Heart right ventricle (tissue), 16 donors: ENCODE measurements at places on chromosomes 6 and 20. TPM values are rescaled to one million over a fixed set of nuclear protein-coding genes. Genes with fewer than 3 reads are reported as not detected.

SLC13A3 gene
- 0.65 TPM for total RNA-seq

EIF6 gene
- total RNA-seq, result 39.2 TPM

TGM6 gene
- not detected for total RNA-seq

PSORS1C2 gene
- total RNA-seq, result not detected

SLC17A2 gene
- total RNA-seq, result not detected

ANKRD66 gene
- not detected for total RNA-seq

LHFPL5 gene
- not detected for total RNA-seq

RBM39 gene
- 136 TPM for total RNA-seq

IP6K3 gene
- 25.3 TPM for total RNA-seq

PACSIN1 gene
- total RNA-seq, result 7.1 TPM

LCA5 gene
- total RNA-seq, result 1.4 TPM

- H3K27ac ChIP-seq, result no peak overlapping the region
- no peaks in the 10 kb centered on the region for H3K36me3 ChIP-seq
- H3K27me3 ChIP-seq, result peaks cover 22% of the 10 kb centered on the region
- DNase-seq, result no peak
These were observed 609 bp downstream of the L3MBTL1 start for GRCh38 chr20:43508106-43508505.

DNA sequence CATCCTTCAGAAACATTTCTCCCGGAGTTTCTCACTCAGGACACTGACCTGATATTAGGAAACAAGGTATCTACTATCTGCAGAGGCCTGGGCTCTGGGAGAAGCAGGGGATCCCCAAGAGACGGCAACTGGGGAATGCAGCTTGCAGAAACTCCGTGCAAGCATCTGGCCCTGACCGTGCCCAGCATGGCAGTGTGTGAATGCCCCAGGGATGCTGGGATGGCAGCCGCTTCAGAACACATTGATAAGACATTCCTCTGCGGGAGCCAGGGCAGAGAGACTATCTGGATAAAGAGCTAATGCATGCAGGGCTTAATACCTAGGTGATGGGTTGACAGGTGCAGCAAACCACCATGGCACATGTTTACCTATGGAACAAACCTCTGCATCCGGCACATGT is 55.4 kb downstream of the NFATC2 start:
- H3K4me1 ChIP-seq, result peaks cover 7% of the 10 kb centered on the region
- no peak for DNase-seq

DNA sequence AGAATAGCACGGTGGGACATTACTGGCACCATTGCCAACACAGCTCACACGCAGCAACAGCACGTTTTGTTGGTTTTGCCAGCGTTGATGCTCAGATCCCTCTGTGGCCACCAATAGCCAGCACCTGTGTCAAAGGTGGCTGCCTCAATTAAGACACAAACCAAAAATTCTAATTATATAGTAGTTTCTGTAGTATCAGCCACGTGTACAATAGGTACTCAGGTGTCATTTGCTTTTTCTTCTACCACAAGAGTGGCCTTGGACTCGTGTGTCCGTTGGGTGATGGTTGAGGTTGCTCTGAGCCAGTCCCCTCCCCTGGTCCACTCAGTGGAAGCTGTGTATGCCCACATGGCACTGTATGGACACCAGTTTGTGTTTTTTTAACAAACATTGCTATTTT is 105.1 kb downstream of the CARMIL1 start:
- no peaks in the 10 kb centered on the region for H3K27me3 ChIP-seq
- H3K4me1 ChIP-seq, result no peaks in the 10 kb centered on the region
- no peak for DNase-seq
- no peak overlapping the region for H3K4me3 ChIP-seq
- H3K36me3 ChIP-seq, result no peaks in the 10 kb centered on the region

DNA sequence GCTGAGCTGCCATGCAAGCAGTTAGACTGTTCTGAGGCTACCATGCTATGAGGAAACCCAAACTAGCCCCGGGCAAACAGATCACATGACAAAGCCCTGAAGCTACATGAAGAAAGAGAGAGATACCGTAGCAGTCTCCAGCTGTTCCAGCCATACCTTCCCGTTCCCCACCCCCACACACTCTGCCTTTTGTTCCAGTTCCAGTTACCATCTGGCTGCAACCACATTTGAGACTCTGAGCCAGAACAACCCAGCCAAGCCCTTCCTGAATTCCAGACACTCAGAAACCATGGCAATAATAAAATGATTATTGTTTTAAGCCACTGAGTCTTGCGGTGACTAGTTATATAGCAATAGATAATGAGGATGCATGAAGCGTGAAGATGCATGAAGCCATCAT is 28.3 kb downstream of the RIN2 start:
- peaks cover 52% of the 10 kb centered on the region for H3K4me1 ChIP-seq
- H3K4me3 ChIP-seq, result no peak overlapping the region
- H3K27me3 ChIP-seq, result no peaks in the 10 kb centered on the region
- peak; percentile 75 for DNase-seq

- H3K27ac ChIP-seq, result no peak overlapping the region
- no peaks in the 10 kb centered on the region for H3K36me3 ChIP-seq
- H3K4me1 ChIP-seq, result no peaks in the 10 kb centered on the region
These were observed 121.2 kb downstream of the PTPRT start for GRCh38 chr20:43068482-43068881.

DNA sequence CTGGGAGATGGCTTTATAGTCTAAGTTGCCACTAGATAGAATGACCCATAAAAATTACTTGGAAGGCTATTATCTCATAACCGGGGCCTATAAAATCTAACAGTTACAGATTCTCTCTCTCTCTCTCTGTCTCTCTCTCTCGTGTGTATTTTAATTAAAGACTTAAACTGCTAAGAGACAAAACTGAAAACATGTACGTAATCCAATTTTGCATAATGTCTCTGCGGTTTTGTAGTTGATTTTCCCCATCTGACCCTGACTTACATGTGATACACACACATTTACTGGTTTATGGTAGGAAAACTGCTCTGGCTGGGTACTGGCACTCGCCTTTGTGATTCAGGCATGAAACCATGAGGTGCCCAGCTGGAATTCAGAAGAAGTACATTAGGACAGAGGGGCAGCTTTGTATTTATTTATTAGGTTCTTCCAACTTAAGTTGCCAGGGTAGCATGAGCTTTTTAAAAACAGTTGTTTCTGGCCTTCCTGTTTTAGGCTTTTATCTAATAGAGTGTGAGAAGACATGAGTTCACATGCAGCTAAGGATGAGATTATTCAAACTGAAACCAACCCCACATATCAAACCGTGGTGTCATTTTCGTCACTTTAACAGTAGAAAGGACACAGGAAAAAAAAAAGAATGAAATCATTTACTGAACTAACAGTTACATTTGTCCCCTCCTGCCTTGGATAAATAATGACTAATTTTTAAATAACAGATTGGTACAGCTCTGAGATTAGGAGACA is 182.5 kb downstream of the GMPR start:
- no peak overlapping the region for H3K4me3 ChIP-seq
- DNase-seq, result no peak

GRCh38 chr6:114039841-114040240 is 68.9 kb upstream of the HDAC2 start:
- no peak for DNase-seq
- no peaks in the 10 kb centered on the region for H3K27me3 ChIP-seq
- H3K27ac ChIP-seq, result no peak overlapping the region
- no peaks in the 10 kb centered on the region for H3K4me1 ChIP-seq

- H3K36me3 ChIP-seq, result no peaks in the 10 kb centered on the region
- peaks cover 7% of the 10 kb centered on the region for H3K4me1 ChIP-seq
- no peaks in the 10 kb centered on the region for H3K27me3 ChIP-seq
- H3K27ac ChIP-seq, result peak overlapping the region; percentile 76
- H3K4me3 ChIP-seq, result no peak overlapping the region
These were observed 16.1 kb upstream of the CCN6 start for GRCh38 chr6:112037783-112038216.

DNA sequence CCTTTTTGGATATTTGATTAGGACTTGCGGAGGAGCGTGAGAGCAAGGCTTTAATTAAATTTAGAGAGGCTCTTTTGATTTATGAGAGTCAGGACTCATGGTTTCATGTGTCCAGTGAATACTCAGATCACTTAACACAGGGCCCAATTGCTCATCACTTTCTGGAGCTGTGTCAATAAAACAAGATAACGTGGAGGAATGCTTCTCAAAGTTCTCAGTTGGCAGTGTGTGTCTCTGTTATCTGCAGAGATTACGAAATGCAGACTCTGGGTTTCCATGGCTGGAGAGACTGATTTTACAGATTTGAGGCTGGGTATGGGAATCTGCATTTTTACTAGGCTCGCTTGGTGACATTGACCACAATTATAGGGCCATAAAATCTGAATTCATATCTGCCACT is 335.8 kb upstream of the FLRT3 start:
- no peaks in the 10 kb centered on the region for H3K27me3 ChIP-seq
- H3K4me1 ChIP-seq, result no peaks in the 10 kb centered on the region
- H3K27ac ChIP-seq, result no peak overlapping the region
- DNase-seq, result no peak

- peaks cover 45% of the 10 kb centered on the region for H3K27me3 ChIP-seq
- no peak overlapping the region for H3K27ac ChIP-seq
- H3K4me3 ChIP-seq, result no peak overlapping the region
- no peaks in the 10 kb centered on the region for H3K4me1 ChIP-seq
- H3K36me3 ChIP-seq, result no peaks in the 10 kb centered on the region
These were observed 127.5 kb downstream of the TAF4 start for GRCh38 chr20:61937963-61938838.

DNA sequence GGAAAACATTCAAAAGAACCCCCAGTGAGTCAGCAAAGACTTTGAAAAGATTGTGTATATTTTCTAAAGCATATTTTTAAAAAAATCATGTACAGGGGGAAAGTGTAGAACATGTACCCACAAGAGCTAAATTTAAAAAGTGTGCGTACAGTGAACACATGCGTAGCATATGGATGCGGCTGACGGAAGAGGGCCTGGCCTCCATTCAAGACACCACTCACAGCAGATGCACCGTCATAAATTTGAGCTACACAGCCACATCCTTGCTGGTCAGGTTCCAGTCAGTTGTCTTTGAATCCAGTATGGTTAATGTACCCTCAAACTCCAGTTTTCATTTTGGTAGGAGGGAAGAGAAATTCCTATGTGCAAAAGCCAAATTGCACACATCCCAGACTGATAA is 54.3 kb upstream of the SPACA1 start:
- H3K4me1 ChIP-seq, result no peaks in the 10 kb centered on the region
- H3K27me3 ChIP-seq, result no peaks in the 10 kb centered on the region
- no peak overlapping the region for H3K4me3 ChIP-seq
- no peaks in the 10 kb centered on the region for H3K36me3 ChIP-seq
